ENCODE measurements at places on chromosomes 16 and 17.

DNA sequence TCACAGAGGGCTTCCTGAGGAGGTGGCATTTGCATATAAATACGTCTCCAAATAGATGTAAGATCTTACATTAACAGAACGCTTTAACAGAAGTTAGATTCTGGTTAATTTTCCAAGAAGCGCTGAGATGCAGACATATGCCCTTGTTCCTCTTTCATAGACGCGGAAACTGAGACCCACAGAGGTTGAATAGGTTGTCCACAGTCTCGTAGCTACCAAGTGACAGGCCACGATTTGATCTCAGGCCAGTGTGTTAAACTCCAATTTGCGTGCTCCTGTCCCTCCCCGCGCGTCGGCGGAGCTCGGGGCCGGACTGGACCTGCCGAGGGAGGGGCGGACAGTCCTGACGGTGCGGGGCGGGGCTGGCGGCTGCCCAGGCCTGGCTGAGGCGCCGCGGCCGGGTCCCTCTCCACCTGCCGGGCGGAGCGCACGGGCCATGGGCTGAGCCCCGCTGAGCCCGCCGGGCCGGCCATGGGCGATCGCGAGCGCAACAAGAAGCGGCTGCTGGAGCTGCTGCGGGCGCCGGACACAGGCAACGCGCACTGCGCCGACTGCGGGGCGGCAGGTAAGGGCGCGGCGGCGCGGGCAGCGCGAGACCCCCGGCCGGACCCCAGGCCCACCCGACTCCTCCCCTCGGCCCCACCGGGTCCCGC lies at the start of gene ADAP2:
Gene ADAP2, plus strand, starts transcription at position 402 of the 653 bp plus-strand sequence. Its CDS starts 70 bp downstream, at position 472.
- peak; percentile 25 for DNase-seq

- DNase-seq = no peak
Observed at GRCh38 chr17:55416470-55417052, 5.1 kb downstream of the MMD start.

DNA sequence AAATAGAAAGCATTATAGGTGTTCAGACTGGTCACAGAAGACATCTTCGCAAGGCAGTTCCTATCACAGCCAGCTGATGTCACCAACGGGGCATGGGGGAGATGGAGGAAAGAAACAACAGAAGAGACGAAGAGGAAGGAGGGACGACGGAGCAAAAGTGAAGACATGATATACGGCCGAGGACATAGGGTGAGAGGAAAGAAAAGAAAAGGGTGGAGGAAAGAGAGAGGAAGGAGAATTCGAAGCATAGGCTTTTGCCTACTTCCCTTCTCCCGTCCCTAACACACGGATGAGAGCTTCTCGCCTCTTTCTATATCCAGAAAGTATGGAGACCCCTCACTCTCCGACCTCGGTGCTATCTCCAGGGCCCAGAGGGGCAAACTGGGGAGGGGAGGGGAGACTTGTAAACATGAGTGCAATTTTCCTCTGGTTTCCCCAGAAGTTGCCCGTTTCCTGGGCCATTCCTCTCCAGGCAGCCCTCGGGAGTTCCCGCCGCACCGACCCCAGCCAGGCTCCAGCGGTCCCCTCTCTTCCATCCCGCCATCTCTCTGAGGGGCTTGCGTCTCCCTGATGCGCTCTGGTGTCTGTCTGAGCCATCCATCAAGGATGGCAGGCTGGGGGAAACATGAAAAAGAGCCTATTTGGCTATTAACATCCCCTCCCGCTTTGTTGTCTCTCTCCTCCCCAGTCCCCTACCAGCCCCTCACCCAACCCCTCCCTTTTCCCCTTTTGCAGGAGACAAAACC lies 26.0 kb downstream of the COPZ2 start:
- DNase-seq = no peak

DNA sequence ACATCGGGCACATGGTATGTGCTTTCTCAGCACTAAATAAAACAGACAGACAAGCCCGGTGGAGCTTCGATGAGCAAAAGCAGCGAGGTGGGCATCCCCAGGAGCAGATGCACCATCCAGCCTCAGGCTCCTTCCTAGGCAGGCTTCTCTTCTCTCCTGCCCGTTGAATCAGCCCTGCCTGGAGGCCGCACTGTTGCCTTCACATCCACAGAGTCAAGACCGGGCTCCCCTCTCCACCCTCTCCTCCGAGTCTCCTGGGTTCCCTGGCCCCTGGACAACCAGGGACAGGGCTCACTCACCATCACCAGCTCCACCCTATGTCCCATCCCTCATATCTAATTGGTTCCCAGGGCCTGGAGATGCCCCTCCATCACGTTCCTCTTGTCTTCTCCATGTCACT lies 79.7 kb upstream of the RCVRN start:
- DNase-seq = no peak

DNA sequence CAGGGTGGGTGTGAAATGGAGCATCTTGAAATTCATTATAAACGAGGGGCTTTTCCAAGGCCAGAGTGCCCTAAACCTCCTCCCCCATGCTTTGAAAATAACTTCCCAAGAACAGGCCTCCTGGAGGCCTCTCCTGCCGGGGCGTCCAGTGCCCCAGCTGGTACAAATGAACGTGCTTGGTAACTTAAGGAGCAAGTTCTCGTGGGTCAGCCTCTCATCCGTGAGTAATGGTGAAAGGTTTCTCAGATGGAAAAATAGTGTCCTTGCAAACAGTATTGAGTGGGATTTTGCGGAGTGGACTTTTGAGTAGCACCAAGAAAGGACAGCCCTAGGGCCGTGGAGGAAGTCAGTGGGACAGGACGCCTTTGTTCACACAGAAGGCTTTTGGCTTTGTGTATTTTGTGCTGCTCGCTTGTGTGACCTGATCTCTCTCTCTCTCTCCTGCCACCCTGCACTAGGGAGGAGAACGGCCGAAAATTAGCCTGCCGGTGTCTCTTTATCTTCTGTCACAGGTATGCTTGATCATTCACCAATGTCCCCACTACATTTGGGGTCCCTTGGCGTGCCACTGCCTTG lies 34.6 kb downstream of the CLEC16A start:
- DNase-seq = no peak

- DNase-seq = no peak
Observed at GRCh38 chr17:82415336-82415735, 2.8 kb upstream of the HEXD start.

GRCh38 chr17:10439816-10440215 lies 18.1 kb upstream of the MYH8 start:
- DNase-seq = no peak

DNA sequence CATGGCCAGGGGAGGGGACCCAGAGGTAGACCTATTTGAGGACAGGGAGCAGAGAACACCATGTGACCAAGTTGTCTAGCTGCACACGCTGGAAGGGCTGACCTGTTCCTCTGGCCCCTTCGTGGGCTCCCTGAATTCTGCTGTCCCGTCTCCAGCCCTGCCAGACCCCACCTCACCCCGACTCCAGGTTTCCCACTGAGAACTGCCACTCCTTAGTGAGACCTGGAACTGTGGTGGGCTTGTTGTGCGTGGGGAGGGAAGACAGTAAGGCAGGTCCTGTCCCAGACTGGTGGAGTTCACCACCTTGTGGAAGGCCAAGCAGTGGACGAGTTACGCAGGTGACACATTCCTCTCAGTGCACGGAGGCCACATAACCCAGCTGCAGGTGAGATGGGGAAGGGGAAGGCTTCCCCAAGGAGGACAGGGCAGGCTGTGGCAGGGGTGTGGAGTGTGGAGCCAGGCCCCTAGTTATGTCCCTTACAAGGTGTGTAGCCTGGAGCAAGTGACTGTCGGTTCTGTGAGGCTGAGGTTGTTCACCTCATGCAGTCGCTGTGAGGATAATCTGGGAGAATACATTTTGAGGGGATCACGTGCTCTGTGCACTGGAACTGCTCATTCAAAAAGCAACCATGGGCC lies 54.7 kb downstream of the USP22 start:
- DNase-seq = no peak

- DNase-seq = no peak
Observed at GRCh38 chr17:9844153-9844552, 18.4 kb downstream of the GLP2R start.

- DNase-seq = no peak
Observed at GRCh38 chr16:25707982-25708583, 16.3 kb downstream of the HS3ST4 start.

DNA sequence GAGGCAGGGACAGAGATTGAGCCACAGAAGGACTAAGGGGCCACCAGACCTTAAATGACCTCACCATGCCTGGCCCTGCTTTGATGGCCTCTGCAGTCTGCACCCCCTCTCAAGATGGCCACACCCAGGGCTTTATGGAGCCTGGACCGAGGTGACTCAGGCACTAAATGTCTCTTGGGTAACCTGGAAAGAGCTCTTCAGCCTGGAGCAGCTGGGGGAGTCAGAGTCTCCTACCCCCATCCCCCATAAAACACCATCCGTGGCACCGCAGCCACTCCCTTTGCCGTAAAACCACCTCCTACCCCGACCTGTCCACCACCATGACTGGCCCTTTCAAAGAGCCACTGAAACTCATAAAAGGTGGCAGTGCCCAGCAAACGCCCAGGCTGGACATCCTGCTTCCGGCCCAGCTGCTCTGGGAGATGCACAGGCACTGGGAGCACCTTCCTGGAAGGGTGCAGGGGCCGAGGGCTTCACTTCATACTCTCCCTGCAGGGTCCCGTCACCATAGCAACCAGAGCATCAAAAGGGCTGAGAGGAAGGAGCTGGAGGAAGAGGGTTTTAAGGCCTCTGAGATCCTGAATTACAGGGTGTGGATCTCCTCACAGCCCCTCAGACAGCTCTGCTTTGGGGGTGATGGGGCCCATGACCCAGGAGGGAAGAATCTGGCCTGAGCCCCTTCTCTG lies 22.3 kb downstream of the FOXN1 start:
- DNase-seq = no peak

DNA sequence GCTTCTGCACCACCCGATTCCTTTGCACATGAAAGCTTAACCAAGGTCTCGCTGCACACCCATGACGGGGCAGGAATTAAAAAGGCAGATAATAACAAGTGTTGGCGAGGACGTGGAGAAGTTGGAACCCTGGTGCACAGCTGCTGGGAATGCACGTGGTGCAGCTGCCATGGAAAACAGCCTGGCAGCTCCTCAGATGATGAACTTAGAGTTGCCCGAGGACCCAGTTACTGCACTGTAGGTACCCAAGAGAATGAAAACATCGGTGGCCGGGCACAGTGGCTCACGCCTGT lies 211.6 kb upstream of the CIBAR2 start:
- DNase-seq = no peak

- no peak for DNase-seq
Observed at GRCh38 chr17:55294042-55294751, 29.4 kb downstream of the HLF start.

- no peak for DNase-seq
Observed at GRCh38 chr16:67028167-67028695, 718 bp upstream of the CBFB start.

DNA sequence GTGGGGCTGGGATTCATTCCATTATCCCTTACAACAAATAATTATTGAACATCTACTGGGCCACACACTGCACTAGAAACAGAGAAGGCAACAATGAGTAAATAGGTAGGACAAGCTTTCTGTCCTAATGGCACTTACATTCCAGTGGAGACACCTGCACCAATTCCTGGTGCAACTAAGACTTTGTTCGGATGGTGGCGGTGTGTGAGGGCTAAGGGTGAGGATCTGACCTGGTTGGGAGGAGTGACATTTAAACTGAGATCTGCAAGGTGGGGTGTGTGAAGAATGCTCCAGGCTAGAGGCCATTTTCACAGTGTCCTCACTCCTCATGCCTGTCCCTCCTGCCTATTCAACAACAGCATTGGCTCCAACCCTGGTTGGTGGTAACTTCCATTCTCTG lies 510.0 kb downstream of the XYLT1 start:
- no peak for DNase-seq

DNA sequence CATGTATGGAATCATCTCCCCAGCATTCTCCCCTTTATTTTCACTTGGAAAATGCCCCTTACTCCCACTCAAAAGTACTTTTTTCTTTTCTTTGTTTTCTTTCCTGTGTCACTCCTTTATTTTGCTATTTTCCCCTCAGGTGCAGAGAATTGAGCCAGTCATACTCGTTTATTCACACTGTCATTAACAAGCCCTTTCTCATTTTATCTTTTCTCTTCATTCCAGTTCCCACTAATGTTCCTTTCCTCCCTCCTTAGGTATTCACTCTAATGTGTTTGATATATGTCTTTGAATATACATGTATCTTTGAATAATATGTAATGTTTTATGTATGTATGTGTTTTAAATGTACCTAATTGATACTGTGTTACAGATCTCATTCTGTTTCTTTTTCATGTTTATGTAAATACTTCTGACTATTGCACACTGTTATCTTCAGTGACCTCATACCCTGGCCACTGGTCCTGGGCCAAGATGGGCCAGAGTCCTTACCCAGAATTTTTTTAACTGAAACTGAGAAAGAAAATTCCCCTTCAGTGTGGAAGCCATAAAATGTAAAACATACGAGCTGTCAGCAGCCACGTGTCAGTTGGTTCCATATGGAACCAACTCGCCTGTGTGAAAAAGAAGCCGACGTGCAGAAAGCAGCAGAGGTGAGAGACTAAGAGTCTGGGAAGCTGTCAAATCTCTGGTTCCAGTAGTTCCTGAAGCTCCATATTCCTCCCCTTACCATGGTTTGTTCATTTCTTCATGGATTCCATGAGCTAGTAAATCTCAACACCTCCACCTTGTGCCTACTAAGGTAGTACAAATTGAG lies 5.8 kb downstream of the SRR start:
- no peak for DNase-seq

- no peak for DNase-seq
Observed at GRCh38 chr16:30601966-30602365, 8.2 kb downstream of the ZNF689 start.

DNA sequence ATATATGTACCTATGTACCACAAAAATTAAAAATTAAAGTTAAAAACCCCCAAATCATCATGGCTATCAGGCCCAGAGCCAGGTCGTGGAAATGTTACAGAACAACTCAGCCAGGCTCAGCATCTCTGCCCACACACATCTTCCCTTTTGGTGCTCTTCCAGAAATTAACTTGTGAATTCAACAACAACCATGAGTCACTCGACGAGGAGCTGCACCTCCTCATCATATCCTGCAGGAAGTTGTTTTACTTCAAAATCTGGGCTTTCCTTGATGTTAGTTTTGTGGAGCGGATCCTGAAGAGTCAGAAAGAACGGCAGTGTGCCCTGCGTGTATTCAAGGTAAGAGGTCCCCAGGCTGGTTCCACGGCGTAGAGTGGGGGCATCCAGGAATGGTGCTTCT lies 10.6 kb downstream of the FBXO39 start:
- DNase-seq = no peak

DNA sequence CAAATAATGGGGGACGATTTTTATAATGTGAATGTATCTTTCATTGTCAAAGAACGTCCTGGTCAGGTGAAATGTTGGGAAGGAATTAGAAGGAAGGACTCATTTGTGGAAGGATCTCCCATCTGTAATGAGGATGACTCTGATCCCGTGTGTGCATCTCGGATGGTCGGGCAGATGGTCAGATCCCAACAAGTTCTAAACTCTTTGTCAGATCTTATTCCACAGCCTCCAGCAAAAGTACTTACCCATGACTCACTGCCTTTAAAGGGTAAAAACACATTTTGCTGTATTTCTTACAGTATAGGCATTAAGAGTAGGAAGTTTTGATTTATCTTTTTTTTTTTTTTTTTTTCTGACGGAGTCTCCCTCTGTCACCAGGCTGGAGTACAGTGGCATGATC lies 539 bp upstream of the KRTAP4-8 start:
- DNase-seq = no peak

Data from gastrocnemius medialis (tissue), 4 donors.